Stimulated activated CD4-positive, alpha-beta T cell treated with anti-CD3 and anti-CD28 coated beads, Interleukin-1b, Interleukin-23, amount 100 ng/mL, for 1 hour (primary cell): ENCODE measurements at places on chromosomes 5 and 9.

DNA sequence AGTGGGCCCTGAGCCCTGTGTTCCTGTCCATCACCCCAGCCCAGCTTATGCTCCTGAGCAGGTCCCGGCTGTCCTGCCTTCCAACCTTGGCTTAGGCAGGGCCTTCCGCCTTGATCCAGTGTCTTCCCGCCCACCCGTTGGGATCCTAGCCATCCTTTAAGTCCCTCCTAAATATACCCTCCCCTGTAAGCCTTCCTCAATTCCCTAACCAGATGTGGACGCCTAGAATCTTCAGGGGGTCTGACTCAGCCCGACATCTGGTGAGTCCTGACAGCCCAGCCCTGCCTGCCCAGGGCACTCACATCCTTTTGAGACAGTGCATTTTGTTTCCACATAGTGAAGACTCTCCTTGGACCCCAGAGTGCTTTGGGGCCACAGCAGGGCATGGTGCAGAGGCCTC is 23.7 kb downstream of the SLC6A7 start:
- DNase-seq: no peak

GRCh38 chr5:122183098-122183787 is 53.9 kb downstream of the ZNF474 start:
- DNase-seq: no peak

DNA sequence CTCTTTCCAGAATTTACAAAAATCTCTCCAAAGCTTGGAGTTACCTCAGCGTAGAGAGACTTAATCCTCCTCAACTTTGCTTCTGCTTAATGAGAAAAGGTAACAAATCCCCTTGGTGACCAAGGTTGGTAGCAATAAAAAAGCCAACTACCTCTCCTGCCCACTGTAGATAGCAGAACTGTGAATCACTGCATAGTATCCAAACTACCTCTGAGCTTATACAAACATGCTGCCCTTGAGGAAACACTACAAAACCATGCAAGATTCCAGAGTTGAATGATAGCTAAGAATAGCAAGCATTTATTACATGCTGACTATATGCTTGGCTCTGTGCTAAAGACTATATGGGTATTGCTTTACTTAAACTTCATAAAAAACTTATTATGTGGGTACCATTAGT is 2.8 kb upstream of the ADAMTS12 start:
- no peak for DNase-seq

- DNase-seq: no peak
Measured at GRCh38 chr5:56361398-56361797, 128.3 kb upstream of the ANKRD55 start.

DNA sequence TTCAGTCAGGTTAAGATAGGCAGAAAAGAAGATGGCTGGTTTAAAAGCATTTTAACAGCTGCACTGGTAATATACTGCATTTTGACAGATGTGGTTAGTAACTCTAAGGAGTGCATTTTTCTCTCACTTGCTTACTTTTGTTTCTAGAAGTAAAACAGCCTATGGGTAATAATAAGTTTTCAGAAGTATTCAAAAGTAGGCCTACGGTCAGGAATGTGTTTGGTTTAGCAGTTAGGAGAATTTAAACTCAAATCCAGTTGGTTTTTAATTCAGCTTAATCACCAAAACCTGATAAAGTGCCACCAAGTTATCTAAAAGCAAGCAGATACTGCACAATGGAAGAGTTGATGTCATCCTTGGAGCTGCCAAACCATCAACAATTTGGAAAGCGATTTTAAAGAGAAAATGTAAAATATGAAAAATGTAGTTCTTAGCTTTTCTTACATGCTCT is 160.3 kb downstream of the ARSB start:
- DNase-seq: no peak

- DNase-seq: no peak
Measured at GRCh38 chr9:110266795-110267194, 10.5 kb upstream of the TXN start.

DNA sequence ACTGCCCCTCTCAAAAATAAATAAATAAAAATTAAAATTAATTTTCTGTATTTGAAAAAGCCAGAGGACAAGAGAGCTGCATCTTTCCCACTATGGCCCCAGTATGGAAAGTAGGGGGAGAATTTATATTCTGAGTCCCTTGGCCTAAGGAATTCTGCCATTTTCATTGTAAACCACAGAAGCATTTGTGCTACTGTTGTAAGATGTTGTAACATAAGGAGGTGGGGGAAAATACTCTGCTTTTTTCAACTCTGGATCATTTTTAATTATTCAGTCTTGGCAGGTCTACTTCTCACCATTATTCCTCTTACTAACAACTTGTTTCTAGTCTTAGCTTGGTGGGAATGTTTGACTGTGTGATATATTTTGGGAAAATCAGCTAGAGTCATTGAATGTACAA is 52.3 kb upstream of the APC start:
- no peak for DNase-seq

DNA sequence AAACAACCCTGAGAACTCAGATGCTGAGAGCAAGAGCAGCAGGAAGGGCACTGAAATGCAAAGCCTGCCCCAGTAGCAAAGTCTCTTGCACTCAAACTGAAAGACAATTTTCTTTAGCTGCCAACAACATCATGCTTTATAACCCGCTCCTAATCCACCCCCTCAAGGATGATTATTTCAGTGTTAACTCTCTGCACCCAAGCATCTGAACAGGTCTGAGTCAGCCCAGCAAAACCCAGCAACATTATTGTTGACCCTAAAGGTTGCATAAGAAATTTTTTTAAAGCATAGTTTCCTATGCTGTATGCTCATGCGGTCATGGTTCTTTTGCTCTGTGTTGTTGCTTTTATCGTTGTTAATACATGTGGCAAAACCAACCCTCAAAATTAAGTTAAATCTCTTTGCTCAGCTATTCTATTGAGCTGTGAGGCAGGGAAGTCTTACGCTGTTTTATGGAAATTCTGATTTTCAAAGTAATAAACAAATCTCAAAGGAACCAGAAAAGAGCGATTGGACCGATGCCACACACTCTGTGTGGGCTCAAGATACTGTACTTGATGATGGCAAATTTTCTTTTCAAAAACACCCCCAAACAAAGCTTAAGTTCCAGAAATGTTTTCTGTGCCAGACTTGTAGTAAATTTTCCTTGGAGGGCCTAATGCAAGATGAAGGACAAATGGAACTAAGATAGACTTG is 440.6 kb upstream of the MPDZ start:
- no peak for DNase-seq

DNA sequence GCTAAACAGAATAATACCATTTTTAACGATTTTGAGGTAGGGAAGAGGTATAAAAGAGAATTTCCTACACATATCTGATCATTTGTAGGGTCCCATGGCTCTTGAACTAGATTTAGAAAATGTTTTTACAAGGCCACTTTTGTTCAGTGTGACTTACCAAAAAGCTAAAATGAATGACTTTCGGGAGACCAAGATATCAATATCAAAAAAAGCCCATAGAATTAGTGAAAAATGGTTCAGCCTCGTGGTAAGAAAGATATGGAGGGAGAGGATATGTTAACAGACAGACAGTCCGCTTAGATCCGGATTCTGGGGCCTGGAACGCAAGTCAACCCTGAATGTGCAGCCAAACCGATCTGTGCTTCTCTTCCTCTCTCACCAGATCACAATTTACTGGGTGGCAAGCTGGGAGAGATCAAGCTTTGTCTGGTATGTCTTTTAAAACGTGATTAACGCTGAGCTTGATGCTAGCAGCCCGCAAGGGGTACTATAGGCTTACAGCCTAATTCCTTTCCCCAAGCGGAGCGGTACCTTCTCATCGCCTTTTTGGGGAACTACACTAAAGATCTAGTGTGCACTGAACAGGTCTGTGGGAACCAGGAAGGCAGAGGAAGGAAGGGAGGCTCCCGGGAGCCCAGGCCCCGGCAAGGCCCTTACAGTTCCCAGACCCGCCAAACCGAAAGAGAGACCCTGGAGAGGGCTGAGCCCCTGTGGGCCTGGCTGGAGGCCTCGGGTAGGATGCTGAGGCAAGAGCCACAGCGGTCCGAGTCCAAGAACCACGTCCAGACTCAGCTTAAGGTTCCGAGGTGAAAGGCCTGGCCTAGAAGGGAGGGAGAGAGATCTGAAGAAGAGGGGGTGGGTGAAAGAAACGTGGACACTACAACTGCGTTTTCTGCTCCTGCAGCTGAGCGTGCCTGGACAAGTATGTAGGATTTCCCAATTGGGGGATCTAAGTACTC is 2.9 kb downstream of the NR2F1-AS1 start:
- DNase-seq: no peak

DNA sequence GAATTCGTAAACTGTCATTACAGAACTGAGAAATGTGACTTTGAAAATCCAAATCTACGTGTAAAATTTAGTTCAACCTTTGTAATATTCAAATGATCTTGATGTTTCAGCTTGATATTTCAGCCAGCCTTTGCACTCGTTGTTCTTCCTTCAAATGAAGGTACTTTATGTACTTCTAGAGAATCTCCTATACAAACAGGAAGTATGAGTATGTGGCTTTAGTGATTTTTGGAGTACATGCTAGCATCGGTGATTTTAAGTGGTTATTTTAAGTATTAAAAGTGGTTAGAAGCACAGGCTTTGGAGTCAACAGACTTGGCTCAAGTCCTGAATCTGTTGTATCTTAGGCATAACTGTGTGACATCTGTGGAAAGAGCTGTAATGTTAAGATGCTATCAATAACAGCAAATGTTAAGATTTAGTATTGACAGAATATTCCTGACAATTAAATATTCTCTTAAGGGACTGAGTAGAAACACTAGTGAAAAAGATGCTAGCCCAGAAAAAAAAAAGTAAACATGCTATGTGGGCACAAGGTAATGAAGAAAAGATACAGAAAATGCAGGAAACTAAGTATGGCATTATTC is 398.0 kb downstream of the ADGRV1 start:
- no peak for DNase-seq

- no peak for DNase-seq
Measured at GRCh38 chr5:107518616-107519015, 152.1 kb downstream of the EFNA5 start.

- no peak for DNase-seq
Measured at GRCh38 chr5:2148312-2149194, 265.8 kb upstream of the IRX4 start.

GRCh38 chr5:53291528-53291927 is 182.0 kb upstream of the MOCS2 start:
- no peak for DNase-seq

GRCh38 chr5:134059758-134060495 is 54.6 kb upstream of the TCF7 start:
- DNase-seq: no peak

DNA sequence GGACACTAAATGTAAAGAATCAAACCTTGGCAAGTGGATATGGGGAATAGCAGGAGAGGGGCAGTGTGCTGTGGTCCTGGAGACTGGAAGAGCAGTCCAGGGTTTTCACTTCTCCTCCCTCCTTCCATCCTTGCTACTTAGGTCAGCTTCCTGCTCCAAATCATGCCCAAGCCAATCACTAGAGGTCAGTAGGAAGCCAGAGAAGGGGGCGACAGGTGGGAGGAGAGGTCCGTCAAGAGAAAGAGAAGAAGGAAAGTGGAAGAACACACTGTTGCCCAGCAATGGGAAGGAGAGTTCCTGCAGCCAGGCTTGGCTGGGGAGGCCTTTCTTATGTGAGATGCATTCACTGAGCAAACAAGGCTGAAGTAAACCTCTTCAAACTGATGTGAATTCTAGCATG is 289.6 kb downstream of the DTWD2 start:
- DNase-seq: no peak

- DNase-seq: no peak
Measured at GRCh38 chr9:122348288-122348777, 22.5 kb upstream of the PTGS1 start.

GRCh38 chr5:86546582-86546981 is 71.2 kb upstream of the COX7C start:
- no peak for DNase-seq

- DNase-seq: no peak
Measured at GRCh38 chr5:90575712-90576111, 17.1 kb downstream of the ADGRV1 start.

- no peak for DNase-seq
Measured at GRCh38 chr5:9500625-9501024, 45.2 kb downstream of the SEMA5A start.

GRCh38 chr9:80883826-80884579 is 805.3 kb downstream of the TLE1 start:
- no peak for DNase-seq

- no peak for DNase-seq
Measured at GRCh38 chr5:102921341-102922044, 166.4 kb downstream of the PAM start.

DNA sequence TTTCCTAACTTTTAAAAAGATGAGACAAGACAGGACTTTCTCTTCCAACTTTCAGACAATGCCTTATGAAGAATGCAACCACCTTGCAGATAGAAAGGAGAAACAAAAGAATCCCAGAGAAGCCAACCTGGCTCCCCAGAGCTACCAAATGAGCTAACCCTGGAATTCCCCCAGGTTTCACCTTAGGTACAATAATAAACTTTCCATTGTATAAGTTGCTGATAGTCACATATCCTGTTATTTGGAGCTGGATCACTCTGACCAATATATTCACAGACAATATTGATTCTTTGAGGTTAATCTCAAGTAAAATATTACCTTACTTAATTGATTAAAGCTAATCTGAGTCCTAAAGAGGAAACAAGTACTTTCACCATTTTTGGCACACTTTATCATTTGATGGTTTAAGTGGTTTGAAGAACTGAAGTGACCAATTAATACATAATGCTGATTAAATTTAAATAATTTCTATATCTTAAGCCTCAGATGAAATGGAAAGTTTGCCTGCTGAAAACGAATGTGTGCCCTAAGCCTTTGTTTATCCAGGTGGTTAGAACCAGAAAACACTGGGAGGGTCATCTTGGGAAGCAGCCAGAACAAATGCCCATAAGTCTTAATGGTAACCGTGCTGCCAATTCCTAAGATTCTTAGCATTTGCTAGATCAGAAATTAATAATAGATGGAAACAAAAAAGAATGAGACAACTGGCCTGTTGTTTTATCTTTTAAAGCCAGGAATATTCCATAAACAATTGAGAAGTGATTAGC is 159.6 kb upstream of the SLC12A2 start:
- no peak for DNase-seq

DNA sequence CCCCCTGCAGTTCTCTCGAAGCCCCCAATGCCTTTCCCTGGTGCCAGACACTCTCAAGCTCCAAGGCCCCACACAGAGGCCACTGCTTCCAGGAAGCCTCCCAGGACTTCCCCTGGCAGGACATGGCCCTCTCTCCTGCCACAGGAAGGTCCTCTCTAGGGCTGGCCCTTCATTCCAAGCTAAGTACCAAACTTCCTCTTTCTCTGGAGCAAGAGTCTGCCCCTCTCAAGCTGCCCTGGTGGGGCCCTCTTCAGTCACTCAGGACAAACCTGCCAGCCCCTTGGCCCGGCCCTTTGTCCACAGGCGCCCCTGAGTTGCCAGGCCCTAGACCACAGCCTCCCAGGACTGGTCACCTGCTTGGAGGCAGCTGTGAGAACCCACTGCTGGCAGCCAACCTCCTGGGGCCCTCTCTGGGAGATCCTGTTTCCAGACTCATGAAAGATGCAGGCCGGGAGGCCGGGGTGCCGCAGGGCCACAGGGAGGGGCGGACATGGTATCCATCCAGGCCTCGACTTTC is 6.6 kb downstream of the NINJ1 start:
- DNase-seq: no peak

DNA sequence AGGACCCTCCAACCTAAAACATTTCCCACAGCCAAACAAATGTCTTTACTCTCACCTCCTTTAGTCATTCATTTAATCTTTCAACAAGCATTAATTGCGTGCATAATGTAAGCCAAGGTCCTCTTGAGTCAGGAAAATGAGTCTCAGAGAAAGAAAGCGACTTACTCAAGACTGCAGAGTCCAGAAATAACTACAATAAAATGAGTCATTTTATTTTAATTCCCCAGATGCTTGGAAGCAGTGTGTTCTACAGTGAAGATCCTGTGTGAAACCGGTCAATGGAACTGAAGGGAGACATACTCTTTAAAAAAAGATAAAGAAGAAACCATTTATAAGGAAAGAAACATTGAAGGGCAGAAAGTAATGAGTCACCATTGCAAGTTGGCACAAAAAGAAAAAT is 513.7 kb downstream of the CDK5RAP2 start:
- DNase-seq: no peak
